ENCODE measurements at places on chromosomes 4 and X. TPM values are rescaled to one million over a fixed set of nuclear protein-coding genes. Genes with fewer than 3 reads are reported as not detected.

The SUPT20HL2 gene
- polyA plus RNA-seq, result 0.13 TPM

The RPL36A gene
- 1,054 TPM for polyA plus RNA-seq

DNA sequence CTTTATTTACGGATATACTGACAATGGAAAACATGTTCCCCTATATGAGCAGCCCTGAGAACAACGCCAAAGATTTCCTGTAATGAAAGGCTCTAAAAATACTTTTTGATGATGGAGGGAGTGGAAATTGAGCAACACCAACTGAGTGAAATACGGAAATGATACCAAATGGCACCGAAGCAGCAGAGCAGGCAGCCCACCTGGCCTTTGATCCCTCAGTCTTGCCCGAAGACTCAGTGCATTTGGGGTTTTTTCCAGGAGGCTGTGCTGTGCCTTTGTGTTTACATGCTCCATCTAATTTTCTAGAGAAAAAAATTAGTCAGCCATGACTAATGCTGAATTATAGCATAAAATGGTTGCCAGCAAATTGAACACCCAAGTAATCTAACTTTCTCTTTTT lies 169.9 kb upstream of the RBPJ start:
- no peak for DNase-seq

The PNMA6E gene
- polyA plus RNA-seq, result not detected

DNA sequence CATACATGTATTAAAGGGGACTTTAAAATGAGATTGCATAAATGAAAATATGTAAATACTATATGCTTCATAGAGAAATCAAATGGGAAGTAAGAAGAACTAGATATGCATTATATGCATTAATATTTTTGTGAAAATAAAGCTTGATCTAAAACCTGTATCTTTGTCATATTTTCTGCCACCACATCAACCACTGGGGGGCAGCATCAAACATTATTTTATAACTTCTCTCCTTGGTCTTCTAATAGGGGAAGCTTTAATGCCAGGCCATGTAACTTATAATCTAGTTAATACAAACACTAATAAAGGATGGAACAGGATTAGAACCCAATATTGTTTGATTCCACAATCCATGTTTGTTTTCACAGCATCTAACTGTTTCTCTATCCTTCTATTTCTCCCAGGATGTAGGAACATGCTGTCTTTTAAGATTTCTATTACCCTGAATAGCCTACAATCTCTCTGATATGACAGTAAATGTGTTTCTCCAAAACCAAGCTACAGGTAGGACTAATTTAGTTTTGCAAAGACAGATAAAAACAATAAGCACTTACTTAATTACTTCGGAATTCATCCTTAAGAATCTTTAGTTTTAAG lies 10.0 kb downstream of the QRFPR start:
- peak; percentile 72 for DNase-seq

- no peak for DNase-seq
Measured at GRCh38 chr4:176642472-176642871, 150.2 kb downstream of the VEGFC start.

The FGFBP2 gene
- polyA plus RNA-seq, result 0.54 TPM

The PRR27 gene
- not detected for polyA plus RNA-seq

The ADH7 gene
- not detected for polyA plus RNA-seq

GRCh38 chr4:3722446-3723231 lies 43.5 kb upstream of the ADRA2C start:
- no peak for DNase-seq

GRCh38 chr4:70925899-70926635 lies 23.9 kb downstream of the MOB1B start:
- DNase-seq, result no peak

The TMEM47 gene
- polyA plus RNA-seq, result 83.7 TPM

The TMEM35A gene
- polyA plus RNA-seq, result 2.4 TPM

The FUNDC1 gene
- 12.4 TPM for polyA plus RNA-seq

The ZMAT1 gene
- polyA plus RNA-seq, result 3.9 TPM

The IL2 gene
- not detected for polyA plus RNA-seq

DNA sequence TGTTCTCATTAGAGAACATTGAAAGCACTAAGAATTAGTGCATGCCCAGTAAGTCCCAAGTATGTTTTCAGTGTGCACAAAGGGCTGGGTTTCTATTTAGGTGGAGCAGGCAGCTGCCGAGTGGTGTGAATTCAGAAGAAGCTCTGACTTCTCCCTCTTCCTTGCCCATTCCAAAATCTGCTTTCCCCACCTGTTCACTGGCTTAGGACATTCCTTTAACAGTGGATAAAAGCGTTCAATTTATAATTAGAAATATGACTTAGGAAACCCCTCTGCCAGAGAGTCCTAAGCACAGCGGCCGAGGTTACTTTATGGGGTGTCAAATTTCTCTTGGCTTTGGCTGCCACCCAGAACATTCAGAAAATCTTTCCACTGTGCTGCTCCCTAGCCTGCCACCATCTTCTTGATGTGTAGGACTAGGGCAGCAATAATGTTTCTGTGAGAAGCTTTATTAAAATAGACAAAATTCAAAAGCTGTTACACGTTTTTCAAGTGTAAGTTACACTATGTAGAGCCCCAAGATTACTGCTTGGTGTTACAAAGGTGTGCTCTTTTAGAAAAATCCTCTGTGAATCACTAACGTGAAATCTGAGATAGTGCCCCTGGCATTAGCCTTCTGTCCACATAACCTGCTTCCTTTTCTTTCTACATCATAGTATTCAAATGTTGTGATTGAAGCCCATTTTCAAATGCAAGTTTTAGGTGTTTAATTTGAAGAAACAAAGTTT lies 191.6 kb upstream of the ANKRD50 start:
- DNase-seq, result peak; percentile 84

The USP17L24 gene
- not detected for polyA plus RNA-seq

The GLOD5 gene
- not detected for polyA plus RNA-seq

DNA sequence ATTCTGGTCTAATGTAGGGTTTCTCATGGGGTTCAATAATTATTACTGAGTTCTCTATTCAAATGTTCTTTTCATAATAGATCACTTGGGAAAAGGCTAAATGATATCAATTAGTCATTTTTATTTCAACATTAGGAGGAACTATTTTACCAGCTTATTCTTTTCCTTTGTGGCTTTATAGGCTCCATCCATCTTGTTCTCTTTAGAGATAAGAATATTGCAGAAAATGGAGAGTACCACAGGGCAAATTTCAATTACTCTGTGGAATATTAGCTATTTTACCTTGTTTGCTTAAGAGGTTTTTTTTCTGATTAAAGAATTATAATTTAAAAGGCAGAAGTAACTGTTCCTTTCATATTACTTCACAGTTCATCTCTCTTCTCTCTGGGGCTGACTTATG lies 55.8 kb downstream of the MAP9 start:
- no peak for DNase-seq
